Upper lobe of right lung (tissue), 1 donor: ENCODE measurements at places on chromosomes 16 and 17. TPM values are rescaled to one million over a fixed set of nuclear protein-coding genes. Genes with fewer than 3 reads are reported as not detected.

The RAB26 gene
- 0.67 TPM for total RNA-seq

The NPIPB13 gene
- 19.9 TPM for total RNA-seq

The RCVRN gene
- total RNA-seq: 0.17 TPM

The OTOP2 gene
- total RNA-seq: not detected

The MYH1 gene
- 0.81 TPM for total RNA-seq

The FA2H gene
- 2.1 TPM for total RNA-seq

The TRIM47 gene
- total RNA-seq: 31.0 TPM

The DPEP1 gene
- 3.0 TPM for total RNA-seq

The TEX19 gene
- total RNA-seq: not detected

The NXN gene
- 57.3 TPM for total RNA-seq

The CTRB1 gene
- total RNA-seq: not detected

The SLC12A4 gene
- total RNA-seq: 102 TPM

The APPBP2 gene
- 43.6 TPM for total RNA-seq

The ZNF821 gene
- total RNA-seq: 5.6 TPM

The TSPAN10 gene
- 1.1 TPM for total RNA-seq

The HOXB4 gene
- 4.9 TPM for total RNA-seq

The STH gene
- total RNA-seq: not detected

The HGS gene
- 88.3 TPM for total RNA-seq

The KRT17 gene
- total RNA-seq: 5.9 TPM

The JPT2 gene
- total RNA-seq: 44.8 TPM

The FADS6 gene
- not detected for total RNA-seq

The SPN gene
- total RNA-seq: 70.7 TPM

The ARSG gene
- 4.8 TPM for total RNA-seq

The GLIS2 gene
- total RNA-seq: 34.1 TPM

The NPIPA5 gene
- 12.0 TPM for total RNA-seq

The UNC13D gene
- 145 TPM for total RNA-seq

The MYH11 gene
- 106 TPM for total RNA-seq

The JPH3 gene
- 0.29 TPM for total RNA-seq

The SNRNP25 gene
- 11.6 TPM for total RNA-seq

The KRTAP2-2 gene
- total RNA-seq: not detected

The PIK3R5 gene
- total RNA-seq: 37.7 TPM

The TMIGD1 gene
- total RNA-seq: not detected

The KLHL10 gene
- 0.29 TPM for total RNA-seq

The KRTAP4-9 gene
- total RNA-seq: not detected

The C17orf113 gene
- total RNA-seq: 0.72 TPM

The DECR2 gene
- total RNA-seq: 14.2 TPM

The C16orf96 gene
- total RNA-seq: 0.32 TPM

The CLEC3A gene
- not detected for total RNA-seq
